ENCODE measurements at places on chromosomes 12 and 14.

DNA sequence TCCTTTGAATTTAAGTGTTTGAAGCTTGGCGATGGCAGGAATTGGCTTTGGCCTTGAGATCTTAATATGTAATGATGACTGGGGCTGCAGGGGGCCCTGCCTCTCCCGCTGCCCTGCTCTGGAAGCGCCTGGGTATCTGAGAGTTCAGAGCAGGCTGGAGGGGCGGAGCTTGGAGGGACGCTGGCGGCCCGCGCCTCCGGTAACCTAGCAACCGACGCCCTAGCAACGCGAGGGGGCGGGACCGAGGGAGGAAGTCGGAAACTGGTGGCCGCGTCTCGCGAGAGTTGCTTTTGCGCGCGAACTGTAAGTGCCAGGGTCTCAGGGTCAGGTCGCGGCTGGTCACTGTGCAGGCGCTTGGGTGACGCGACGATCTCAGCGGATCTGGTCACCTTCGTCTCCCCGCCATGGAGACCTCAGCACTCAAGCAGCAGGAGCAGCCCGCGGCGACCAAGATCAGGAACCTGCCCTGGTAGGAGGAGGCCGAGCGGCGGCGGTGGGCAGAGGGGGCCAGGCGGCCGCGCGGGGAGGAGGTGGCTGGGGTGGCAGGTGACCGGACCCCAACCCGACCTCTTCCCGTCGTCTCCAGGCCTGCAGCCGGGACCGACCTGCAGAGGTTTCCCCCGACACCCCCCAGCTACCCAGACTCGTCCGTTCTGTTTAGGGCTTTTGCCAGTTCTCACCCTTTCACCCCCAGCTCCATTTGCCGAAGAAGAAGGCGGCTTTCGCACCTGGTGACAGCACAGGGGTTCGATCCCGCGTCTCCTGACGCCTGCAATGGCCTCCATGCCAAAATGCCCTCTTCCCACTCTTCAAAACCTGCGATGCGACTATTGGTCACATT, at the start of gene RFC5:
Gene RFC5, plus strand, starts transcription at position 280 of the 841 bp plus-strand sequence. Its CDS starts 125 bp downstream, at position 405.
- peak; percentile 97 for DNase-seq

- peak; percentile 15 for DNase-seq
Observed at GRCh38 chr14:90755661-90756304, 60.4 kb downstream of the TTC7B start.

GRCh38 chr14:58082491-58083098, 69.4 kb downstream of the ARMH4 start:
- DNase-seq, result peak; percentile 95

DNA sequence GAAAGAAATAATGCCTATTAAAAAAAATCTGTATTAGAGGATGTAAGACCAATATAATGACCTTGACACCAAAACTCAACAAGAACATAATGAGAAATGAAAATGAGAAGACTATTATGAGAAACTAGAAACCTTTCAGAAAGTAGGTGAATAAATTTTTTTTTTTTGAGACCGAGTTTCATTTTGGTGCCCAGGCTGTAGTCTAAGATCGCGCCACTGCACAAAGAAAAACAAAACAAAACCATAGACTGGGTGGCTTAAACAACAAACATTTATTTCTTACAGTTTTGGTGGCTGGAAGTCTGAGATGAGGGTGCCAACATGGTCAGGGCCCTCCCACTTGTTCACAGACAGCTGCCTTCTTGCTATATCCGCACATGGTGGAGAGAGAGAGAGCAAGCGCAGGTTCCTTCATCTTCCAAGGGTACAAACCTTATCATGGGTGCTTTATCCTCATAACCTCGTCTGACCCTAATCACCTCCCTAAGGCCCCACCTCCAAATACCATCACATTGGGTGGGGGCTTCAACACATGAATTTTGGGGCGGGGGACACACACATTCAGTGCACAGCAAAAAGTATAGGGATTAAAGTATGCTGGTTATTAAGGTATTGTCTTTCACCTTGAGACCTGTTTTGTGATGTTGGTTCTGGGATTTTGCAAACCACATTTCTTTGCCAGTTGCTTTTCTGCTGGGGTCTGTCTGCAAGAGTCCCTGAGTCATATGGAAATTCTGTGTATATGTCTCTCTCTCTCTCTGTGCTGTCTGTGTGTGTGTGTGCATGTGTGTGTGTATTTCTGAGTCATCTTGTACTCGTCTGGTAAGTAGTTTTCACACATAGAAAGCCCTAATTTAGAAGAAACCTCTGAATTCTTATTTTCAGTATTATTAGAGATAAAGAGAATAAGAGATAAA, 26.2 kb downstream of the ZCRB1 start:
- peak; percentile 34 for DNase-seq

DNA sequence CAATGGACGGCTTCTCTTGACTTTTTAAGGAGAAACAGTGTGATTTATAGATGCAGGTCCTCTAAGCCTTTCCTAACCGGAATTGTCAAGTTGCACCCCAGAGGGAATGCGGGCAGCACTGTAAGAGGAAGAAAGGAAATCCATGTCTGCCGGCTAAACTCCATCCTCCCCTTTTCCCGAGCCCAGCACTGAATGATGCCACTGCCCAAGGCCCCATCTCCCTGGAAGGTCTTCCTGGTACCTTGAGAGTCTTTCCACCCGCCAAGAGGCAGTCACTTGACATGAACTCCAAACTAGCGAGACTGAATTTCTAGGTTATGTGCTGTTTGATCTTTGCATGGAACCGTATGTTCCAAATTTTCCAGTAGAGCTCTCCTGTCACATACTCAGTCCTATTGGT, 313.4 kb upstream of the FKBP4 start:
- no peak for DNase-seq

- DNase-seq, result no peak
Observed at GRCh38 chr12:60616400-60616799, 1020.6 kb downstream of the SLC16A7 start.

DNA sequence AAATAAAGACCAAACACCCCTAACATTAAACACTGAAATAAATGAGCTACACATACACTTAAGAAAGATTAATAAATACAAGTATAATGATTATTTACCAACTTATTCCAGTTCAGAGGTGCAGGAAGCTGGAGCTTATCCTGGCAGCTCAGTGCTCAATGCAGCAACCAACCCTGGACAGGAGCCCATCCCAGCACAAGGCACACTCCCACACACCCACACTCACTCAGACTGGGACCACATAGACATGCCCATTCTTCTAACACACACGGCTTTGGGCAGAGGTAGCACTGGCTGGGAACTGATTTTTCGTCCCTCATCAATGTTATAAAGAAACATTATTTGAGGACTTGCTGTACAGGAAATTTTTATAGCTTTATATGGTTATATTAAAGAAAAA, 797.4 kb downstream of the RPS29 start:
- DNase-seq, result no peak

GRCh38 chr14:88289996-88290395, 33.1 kb downstream of the KCNK10 start:
- DNase-seq, result no peak

DNA sequence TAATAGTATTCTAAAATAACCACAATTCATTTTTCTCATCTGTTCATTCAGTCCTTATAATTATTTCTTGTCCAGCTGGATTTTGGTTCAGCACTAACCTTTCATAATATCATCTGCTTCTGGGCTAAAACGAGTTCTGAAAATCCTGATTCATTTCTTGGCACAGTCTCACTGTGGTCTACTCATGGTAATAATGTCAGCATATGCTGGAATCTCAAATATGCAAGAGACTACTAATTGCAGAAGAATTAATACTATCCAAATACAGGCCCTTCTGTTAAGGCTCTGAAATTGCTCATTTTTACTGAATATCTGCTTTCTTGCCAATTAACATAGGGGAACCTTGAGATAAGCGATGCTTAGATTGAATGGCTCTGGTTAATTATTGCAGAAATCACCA, 597.1 kb downstream of the RPL10L start:
- DNase-seq, result peak; percentile 83

GRCh38 chr12:68641138-68641537, 30.4 kb downstream of the RAP1B start:
- no peak for DNase-seq

- no peak for DNase-seq
Observed at GRCh38 chr12:26162905-26163304, 32.5 kb upstream of the SSPN start.

DNA sequence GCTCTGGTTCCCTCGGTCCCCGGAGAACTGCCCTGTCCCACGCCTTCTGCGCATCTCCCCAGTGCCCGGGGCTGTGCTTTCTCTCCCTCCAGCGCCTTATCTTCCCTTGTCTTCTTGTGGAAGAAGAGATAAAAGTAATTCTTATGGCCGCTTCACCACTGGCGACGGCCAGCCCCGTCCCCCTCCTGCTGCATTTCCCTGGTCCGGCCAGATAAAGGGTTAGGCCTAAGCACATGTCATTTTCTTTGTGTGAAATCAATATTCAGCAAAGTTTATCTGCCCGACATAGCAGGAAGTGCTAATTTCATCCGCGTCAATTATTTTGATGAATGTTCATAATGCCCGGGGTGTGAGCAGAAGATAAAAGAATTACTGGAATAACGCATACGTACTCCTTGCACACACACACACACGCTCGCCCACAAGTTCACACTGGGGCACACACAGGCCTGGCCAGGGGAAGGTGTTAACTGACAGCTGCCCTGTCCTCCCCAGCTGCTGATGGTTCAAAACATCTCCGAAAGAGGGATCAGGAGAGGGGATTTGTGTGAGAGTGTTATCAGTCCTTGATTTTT, 177.7 kb upstream of the LHX5 start:
- no peak for DNase-seq

- no peak for DNase-seq
Observed at GRCh38 chr14:55614304-55614703, 34.3 kb downstream of the KTN1 start.

- DNase-seq, result no peak
Observed at GRCh38 chr12:113002155-113002554, 23.8 kb downstream of the OAS2 start.

DNA sequence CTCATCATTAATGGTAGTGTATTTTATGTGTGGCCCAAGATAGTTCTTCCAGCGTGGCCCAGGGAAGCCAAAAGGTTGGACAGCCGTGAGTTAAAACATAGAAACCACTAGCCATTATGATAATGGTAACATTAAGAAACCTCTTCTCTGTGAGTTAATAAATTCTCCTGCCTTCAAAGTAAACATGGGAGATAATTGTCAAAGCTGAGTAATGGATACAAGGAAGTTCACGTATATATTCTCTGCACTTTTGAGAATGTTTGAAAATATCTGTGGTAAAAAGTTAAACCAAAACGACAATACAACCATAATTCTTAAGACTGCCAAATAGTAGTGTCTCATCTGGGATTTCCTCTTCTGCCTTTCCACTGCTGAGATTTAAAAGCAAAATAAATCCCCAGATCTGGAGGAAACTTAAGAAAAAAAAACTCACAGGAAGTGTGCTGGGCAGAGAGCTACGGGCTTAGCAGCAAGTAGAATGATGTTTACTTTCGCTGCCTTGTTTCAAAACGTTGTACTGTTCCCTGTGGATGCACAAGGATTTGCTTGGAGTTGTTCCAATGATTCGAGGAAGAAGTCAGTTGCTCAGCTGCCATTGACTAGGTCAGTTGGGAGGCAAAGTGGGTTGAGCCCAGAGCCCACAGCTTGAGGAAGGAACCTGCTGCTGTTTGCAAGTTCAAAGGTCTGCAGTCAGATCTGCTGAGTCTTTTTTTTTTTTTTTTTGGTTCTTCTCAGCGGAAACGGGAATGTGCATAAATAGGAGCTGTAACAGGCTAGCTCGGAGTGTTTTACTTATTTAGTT, 1.7 kb downstream of the TPCN1 start:
- peak; percentile 93 for DNase-seq

- DNase-seq, result no peak
Observed at GRCh38 chr12:50641566-50641965, 122.3 kb upstream of the ATF1 start.

- DNase-seq, result peak; percentile 67
Observed at GRCh38 chr12:100868487-100868886, 73.9 kb downstream of the ANO4 start.

GRCh38 chr14:101789222-101789621, 27.7 kb downstream of the PPP2R5C start:
- DNase-seq, result no peak

- peak; percentile 80 for DNase-seq
Observed at GRCh38 chr12:43291516-43291915, 260.5 kb downstream of the ADAMTS20 start.

GRCh38 chr14:61104358-61104757, 123.3 kb downstream of the SLC38A6 start:
- no peak for DNase-seq

GRCh38 chr12:6540181-6540877, 6.0 kb downstream of the GAPDH start:
- DNase-seq, result peak; percentile 98

GRCh38 chr12:68479896-68480291, 130.8 kb upstream of the RAP1B start:
- DNase-seq, result peak; percentile 41

DNA sequence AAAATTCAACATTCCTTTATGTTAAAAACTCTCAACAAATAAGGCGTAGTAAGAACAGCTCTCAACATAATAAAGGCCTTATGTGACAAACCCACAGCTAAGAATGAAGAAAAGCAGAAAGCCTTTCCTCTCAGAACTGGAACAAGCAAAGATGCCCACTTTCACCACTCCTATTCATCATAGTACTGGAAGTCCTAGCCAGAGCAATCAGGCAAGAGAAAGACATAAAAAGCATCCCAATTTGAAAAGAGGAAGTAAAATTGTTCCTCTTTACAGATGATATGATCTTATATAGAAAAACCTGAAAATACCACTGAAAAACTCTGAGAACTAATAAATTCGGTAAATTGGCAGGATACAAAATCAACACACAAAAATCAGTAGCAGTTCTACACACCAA, 52.1 kb downstream of the STON2 start:
- no peak for DNase-seq

GRCh38 chr12:29277231-29277630, 103.7 kb downstream of the ERGIC2 start:
- peak; percentile 60 for DNase-seq

DNA sequence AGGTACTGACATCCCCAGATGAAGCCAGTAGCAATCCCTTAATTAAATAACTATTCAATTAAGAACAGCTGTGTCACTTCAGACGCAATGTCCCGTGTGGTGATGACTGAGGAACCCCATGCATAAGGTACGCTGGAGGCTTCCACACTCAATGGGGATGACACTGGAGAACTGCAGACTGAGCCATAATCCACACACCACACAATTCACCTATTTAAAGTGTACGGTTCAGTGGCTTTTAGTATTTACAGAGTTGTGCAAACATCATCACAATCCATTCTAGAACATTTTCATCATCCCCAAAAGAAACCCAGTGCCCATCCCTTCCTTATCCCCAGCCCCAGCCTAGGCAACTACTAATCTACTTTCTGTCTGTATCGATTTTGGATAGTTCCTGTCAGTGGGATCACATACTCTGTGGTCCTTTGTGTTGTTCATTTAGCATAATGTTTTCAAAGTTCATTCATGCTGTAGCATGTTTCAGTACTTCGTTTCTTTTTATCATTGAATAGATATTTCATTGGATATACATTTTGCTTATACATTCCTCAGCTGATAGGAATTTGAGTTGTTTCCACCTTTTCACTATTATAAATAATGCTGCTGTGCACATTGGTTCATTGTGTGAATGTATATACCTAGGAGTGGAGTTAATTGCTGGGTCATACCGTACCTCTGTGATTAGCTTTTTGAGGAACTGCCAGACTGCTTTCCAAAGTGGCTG, 61.1 kb downstream of the NINJ2 start:
- DNase-seq, result no peak

- DNase-seq, result no peak
Observed at GRCh38 chr12:56604355-56604754, 25.8 kb downstream of the BAZ2A start.
